ENCODE measurements at places on chromosomes 5 and 9. TPM values are rescaled to one million over a fixed set of nuclear protein-coding genes. Genes with fewer than 3 reads are reported as not detected.

Gene SLC34A3
- total RNA-seq: not detected

Gene CSF2
- not detected for total RNA-seq

Gene ZNF462
- total RNA-seq: 0.35 TPM

Gene SARDH
- total RNA-seq: 42.8 TPM

Gene FNBP1
- total RNA-seq: 164 TPM

Gene PPP1R2B
- not detected for total RNA-seq

Gene TAF11L5
- total RNA-seq: not detected

Gene GNPDA1
- total RNA-seq: 23.1 TPM

Gene GMCL2
- not detected for total RNA-seq

Gene ARL14EPL
- not detected for total RNA-seq

Gene QRFP
- total RNA-seq: not detected

Gene GABRA1
- not detected for total RNA-seq

Gene ZDHHC11
- total RNA-seq: 32.0 TPM

Gene PLAC8L1
- 1.7 TPM for total RNA-seq

Gene MAN1B1
- 43.4 TPM for total RNA-seq

Gene FAM78A
- total RNA-seq: 35.0 TPM

Gene PAX5
- 141 TPM for total RNA-seq

GRCh38 chr5:98065261-98065909 is 708.1 kb upstream of the RGMB start:
- DNase-seq: no peak

DNA sequence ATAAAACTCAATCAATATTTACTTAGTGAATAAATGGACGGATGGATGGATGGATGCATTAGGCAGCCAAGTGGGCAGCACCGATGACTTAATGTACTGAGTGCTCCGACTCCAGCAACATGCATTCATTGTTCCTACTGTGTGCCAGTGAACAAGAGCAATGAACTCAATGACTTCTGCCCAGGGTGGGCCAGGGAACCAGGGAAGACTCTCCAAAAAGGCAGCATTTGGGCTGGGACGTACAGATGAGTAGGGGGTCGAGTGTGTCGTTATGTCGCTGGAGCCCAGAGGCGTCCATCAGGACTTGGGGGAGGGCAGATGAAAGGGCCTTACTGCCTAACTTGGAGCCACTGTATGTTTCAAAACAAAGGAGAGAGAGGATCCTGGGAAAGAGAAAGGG is 126.4 kb downstream of the KCNIP1 start:
- DNase-seq: no peak

GRCh38 chr9:120892748-120893610 is 16.0 kb upstream of the PHF19 start:
- peak; percentile 97 for DNase-seq

DNA sequence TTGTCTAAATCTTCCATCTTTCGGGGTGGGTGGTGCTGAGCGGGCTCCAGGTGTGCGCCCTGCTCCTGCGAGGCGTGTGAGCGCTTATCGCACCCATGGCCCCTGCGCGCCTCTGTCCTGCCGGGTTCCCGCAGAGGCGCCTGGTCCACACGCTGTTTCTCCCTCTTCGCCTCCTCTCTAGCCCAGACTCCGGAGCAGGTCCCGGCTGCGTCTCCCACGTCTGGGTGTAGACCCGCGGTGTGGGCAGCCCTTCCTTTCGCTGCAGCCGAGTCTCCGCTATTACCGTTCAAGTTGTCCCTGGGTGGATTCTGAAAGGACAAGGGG is 40.5 kb upstream of the PLEKHG4B start:
- DNase-seq: no peak

GRCh38 chr9:28032268-28032590 is 458.9 kb upstream of the C9orf72 start:
- DNase-seq: no peak

DNA sequence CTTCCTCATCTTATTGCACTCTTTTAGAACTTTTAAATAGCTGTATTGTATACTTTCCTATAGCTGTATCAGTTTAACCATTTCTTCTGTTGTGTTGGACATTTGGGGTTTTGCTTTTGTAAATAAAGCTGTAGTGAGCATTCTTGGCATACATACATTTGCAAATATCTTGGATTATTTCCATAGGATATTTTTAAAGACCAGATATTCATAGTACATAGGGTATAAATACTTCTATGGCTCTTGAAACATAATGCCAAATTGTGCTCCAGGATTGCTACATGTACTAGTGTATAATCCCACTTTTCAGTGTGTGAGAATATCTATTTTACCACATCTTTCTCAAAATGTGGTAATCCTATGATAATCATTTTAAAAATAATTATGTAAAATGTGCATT is 51.2 kb downstream of the SCAMP1 start:
- DNase-seq: no peak

DNA sequence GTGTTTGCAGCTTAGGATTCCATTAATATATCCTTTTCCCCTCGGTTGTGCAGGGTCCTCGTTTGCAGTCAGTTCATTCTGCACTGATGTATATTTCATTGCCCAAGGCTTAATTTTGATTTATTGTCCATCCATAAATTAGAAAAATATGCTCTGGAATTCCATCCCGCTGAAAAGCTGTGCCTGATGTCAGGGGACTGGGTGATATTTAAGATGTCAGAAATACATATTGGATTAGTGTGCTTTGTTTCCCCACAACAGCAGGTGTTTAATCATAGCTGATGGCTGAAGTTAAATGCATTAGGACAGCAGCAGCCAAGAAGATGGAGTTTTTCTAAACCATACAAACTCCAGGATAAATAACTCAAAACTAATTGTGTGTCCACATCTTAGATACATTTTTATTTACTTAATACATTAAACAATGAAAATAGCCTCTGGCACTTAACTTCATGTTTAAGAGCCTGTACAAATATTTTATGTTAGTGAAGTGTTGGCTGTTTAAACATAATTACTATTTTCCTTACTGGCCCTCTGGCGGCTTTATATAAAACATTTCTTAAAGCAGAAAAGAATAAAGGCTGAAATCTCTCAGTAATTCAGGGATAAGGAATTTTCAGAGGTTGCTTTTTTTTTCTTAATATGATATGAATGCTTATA is 170.4 kb upstream of the TBCA start:
- DNase-seq: no peak

DNA sequence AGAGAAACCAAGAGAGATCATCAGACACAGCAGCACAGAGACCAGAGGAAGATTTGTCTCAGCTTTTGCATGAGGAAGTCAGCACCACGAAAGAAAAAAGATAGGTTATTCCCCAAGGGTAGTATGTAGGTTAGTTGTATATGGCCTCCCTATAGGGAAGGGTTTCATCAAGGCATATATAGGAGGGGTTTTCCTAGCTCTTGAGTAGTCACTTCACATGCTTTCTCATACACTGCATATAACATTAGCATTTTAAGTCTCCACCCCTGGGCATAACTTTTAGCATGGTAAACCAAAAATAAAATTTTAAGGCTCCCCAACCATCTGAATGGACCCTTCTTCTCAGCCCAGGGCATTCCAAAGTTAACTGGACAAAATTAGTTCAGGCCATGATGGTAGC is 1571.6 kb upstream of the ACO1 start:
- no peak for DNase-seq

GRCh38 chr9:3887221-3887653 is 361.4 kb upstream of the RFX3 start:
- no peak for DNase-seq

- no peak for DNase-seq
These were observed 469.6 kb downstream of the GADD45G start for GRCh38 chr9:90074316-90074962.

DNA sequence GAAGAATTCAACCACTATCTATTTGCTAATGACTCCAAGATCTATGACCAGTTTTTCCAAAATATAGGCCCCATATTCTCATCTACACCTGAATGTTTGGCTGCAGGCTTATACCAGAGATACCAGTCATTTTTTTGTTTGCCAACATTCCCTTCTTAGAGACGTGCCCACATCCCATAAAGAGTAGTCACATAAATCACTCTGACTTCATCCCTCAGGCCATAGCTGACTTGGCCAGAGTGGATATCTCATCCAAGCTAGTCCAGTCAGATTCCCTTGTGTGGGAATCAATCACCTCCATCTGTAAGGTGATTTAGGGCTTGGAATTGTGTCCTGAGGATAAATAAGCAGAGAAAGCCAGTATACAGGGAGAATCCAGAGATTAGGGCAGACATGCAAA is 124.3 kb upstream of the SLC24A2 start:
- no peak for DNase-seq

DNA sequence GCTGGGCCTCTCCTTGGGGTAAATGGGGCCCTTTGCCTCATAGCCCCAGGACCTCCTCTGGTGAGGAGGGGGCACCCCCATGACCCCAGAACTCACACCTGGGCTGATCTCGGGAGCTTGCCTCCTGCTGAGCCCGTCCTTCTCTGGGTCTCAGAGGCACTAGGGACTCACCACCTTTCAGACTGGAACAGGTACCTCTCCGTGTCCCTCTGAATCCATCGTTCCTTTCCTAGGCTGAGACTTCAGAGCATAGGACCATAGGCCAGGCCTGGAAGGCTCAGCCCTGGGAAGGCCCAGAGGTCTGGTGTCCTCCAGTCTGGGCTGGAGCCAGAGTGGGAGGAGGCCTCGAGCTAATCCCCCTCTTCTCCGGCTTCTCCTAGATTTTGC is 97.9 kb downstream of the CACNA1B start:
- no peak for DNase-seq

GRCh38 chr5:171999877-172000276 is 6.6 kb downstream of the FBXW11 start:
- peak; percentile 60 for DNase-seq

DNA sequence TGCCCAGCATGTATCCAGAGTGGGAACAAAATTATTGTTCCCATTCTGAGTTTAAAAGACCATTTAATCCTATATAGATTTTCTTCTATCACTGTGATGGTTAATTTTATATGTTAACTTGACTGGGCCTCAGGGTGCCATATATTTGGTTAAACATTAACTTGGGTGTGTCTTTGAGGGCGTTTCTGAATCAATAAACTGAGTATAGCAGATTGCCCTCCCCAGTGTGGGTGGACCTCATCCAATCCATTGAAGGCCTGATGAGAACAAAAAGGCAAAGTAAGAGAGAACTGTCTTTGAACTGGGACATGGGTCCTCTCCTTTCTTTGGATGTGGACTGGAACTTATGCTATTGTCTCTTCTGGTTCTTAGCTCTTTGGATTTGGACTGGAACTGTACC is 17.3 kb downstream of the RIOK2 start:
- no peak for DNase-seq

GRCh38 chr9:92745881-92746280 is 18.8 kb downstream of the BICD2 start:
- DNase-seq: no peak

DNA sequence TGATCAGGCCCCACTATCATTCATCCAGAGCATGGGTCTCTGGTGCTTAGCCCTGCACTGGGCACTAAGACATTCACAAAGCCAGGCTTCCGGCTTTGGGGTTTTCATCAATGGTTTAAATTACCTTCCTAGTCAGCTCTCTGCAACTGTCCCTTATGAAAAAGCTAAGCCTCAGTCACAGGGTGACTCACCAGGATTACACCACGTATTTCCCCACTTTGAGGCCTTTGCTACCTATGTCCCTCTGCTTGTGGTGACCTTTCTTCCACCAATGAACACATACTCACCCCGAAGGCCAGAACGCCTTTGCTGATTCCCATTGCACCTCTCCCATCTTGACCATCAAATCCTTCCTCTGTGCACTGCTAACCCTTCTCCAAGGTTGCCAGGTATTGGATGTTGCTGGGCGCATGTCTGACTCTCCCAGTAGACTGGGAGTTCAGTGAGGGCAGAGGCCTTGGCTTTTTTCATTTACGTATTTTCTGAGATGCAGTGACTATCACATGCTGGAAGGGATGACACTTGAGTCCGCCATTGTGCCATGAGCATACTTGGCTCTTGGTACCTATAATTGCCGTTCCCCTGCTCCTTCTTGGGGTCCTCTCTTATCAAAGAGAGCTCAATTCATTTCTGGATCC is 58.7 kb upstream of the TNFSF8 start:
- DNase-seq: no peak

- no peak for DNase-seq
These were observed 41.4 kb downstream of the CCDC180 start for GRCh38 chr9:97348871-97349270.

GRCh38 chr9:7125231-7125630 is 367.5 kb downstream of the KDM4C start:
- DNase-seq: no peak

DNA sequence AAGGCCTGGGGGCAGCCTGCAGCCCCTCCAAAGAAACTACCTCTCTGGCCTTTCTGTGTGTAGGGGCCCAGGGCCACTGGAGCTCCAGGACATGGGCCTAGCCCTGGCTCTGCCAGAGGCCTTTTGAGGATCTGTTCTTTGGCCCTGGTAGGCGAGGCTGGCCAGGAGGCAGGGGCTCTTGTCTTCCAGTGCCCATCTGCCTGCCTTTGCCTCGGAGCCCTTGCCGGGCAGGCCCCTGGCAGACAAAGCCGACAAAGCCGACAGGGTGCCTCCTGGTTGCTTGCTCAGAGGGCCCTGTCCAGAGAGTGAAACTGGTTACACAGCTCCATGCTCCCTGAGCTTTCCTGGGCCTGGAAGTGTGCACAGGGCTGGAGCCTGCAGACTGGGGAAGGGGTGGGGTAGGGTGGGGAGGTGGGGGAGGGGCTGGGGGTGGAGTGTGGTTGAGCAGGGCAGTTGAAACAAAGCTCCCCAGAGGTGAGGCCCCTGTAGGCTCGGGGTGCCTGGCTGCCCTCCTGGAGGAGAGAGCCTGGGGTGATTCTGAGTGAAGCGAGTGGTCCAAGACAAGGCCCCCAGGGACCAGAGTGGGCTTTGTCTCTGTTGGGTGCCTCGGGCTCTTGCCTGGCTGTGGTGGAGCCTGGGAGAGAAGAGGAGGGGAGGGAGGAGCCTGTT is 29.3 kb downstream of the PTPA start:
- DNase-seq: peak; percentile 42

- peak; percentile 61 for DNase-seq
These were observed 79.6 kb downstream of the PDE4D start for GRCh38 chr5:59813761-59814536.

GRCh38 chr9:125965477-125965876 is 218.3 kb downstream of the PBX3 start:
- no peak for DNase-seq

GRCh38 chr5:40441733-40442132 is 238.0 kb upstream of the PTGER4 start:
- DNase-seq: no peak

- DNase-seq: no peak
These were observed 18.8 kb downstream of the SLC1A1 start for GRCh38 chr9:4508907-4509589.

DNA sequence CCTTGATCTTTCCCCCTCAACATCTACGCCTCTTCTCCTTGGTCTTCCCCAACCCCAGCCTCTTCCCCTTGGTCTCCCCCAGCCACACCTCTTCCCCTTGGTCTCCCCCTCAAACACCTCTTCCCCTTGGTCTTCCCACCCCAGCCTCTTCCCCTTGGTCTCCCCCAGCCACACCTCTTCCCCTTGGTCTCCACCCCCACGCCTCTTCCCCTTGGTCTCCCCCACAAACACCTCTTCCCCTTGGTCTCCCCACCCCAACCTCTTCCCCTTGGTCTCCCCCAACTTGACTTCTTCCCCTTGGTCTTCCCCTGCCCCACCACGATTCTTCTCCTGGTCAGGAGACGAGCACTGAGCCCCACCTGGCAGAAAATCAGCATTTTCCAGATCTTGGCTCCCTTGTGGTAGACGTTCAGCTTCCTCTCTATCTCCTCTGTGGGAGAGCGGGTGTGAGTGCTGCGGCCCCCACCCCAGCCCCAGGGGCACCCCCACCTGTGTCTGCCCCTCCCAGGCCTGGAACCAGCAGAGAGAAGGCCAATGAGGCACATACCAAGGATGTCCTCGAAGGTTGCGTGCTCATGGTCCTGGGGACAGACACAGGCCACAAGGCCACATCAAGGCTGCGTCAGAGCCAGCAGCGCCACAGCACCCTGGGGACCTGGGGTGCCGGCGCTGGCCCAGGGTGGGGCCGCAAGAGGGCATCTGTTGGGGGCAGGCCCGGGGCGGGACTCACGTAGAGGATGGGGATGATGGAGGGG is 7.0 kb downstream of the NSMF start:
- DNase-seq: no peak
